ENCODE measurements at places on chromosomes 4 and X.

GRCh38 chr4:134421734-134422133 lies 220.1 kb upstream of the PABPC4L start:
- no peak for DNase-seq

- DNase-seq: no peak
Measured at GRCh38 chr4:151114986-151115385, 15.6 kb downstream of the RPS3A start.

DNA sequence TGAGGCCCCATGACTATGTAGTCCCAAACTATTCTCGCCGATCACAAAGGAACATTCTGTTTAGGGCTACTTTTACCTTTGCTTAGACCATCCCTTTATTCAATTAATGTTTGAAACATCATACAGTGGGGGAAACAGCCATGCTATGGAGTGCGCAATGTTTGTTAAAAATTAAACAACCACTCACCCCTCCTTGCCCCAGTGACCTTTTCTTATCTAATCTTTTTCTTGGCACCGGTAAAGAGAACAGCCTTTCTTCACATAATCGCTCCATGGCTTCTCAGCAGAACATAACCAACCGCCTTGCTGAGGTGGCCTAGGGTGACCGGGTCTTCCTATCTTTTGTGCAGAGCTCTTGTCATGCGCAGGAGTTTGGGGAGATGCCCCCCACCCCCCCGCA lies 152.6 kb downstream of the VCX3A start:
- no peak for DNase-seq

DNA sequence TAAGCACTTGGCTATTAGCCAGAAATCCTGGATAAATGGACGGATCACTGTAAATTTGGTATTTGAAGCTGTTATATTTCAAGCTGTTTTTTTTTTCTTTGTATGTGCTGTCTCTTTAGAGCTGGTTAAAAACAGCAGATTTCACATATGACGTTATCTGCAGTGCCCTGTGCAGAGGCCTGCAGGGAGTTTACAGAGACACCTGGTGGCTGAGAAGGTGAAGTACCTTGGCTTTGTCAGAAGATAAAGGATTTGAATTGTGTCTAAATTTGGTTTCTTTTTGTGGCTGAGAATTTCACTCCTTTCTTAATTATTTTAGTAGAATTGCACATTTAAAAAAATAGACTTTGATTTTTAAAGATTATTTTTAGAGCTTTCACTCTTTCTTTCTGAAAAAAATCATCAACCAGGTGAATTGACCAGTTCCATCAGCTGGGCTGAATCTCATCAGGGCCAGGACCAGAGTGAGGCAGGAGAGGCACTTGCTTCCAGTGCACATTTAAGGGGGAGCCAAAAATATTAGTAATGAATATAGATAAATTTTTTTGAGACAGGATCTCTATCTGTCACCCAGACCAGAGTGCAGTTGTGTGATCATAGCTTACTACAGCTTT lies 9.6 kb upstream of the CHRNA9 start:
- peak; percentile 46 for DNase-seq

DNA sequence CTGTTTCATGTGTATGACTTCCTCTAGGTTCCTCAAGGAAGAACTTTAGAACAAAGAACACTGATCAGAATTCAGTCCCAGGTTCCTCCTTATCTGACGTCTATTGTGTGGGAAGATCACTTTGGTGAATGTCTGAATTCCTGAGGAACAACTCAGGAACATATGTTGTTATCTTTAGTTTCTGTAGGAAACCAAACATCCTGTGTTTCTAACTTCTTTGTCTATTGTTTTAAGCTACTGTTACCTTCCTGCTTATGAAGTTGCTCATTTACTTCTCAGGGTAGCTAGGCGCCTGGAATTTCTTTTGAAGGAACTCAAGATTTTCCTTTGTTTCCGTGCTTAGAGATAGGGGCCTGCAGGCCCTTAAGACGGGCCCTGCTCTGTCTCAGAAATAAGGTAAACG lies 46.2 kb downstream of the MAGEB5 start:
- DNase-seq: no peak

GRCh38 chr4:163556177-163556576 lies 61.7 kb downstream of the TMA16 start:
- no peak for DNase-seq
